Ecto neural progenitor cell (in vitro differentiated cells): ENCODE measurements at places on chromosomes 6 and 20.

- no peak for DNase-seq
These were observed 206.3 kb downstream of the PREX1 start for GRCh38 chr20:48621376-48622078.

GRCh38 chr20:58349570-58349969 is 39.5 kb upstream of the VAPB start:
- no peak for DNase-seq

DNA sequence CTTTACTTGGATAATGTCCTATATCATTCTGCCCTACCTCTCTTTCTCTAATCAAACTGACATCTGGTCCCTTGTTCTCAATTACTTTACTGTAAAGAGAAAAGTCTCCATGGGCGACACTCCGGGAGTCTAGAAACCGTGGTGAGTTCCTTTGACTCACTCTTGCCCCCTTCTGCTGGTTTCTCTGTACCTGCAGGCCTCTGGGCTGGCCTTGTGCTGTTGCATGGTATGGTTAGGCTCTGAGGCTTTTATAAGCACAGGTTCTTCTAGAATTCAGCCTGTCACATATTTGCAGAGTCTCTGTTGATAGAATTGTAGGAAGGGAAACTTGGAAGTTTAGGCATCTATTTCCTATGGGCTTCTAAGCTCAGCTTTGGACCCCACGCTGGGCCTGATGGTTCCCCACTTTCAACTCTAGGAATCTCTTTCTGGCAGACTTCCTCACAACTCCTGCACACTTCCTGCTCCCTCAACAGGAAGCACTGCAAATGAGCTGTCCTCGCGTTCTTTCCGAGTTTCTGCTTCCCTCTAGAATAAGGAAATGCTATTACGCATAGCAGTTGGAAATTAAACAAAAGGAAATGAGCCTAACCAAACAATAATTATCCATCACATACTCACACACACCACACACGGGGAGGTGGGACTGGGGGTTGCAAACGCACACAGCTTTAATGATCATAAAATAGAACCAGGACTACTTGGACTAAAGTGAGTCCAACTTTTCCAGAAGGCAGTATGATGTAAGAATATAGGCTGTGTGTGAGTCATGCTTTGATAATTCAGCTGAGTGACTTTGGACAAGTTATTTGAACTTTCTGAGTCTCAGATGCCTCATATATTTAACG is 683.3 kb downstream of the QKI start:
- no peak for DNase-seq

DNA sequence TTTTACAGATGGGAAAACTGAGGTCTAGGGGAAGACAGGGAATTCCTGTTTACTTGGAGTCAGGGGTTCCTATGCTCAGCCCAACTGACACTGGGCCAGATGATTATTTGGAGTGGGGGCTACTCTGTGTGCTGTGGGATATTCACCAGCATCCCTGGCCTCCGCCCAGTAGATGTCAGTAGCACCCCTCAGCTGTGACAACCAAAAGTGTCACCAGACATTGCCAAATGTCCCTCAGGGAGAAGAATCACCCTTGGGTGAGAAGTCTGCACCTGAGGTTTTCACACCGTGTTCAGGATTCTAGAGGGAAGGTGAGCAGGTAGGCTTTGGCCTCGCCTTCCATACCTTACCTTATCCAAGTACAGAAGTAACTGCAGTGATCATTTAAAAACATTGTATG is 27.6 kb downstream of the CDH26 start:
- DNase-seq, result no peak

DNA sequence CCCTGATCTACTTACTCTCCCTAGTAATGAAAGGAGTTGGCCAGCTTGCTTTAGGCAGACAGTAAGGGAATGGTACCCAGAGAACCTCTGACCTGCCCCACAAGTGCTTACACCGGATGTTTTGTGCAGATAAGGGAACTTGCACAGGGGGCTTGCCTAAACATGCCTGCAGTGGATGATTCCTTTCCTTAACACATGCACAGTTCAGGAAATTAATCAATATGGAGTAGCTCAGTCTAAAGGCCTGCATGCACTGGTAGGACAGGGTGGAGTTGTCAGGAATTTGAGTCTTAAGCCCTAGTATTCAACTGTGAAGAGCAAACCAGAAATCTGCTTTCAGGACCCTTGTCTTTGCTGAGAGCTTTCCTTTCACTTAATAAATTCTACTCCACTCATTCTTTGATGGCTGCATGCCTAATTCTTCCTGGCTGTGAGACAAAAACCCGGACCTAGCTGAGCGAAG is 3.9 kb upstream of the TRIM38 start:
- DNase-seq, result peak; percentile 12
